ENCODE measurements at places on chromosomes 6 and 20.

DNA sequence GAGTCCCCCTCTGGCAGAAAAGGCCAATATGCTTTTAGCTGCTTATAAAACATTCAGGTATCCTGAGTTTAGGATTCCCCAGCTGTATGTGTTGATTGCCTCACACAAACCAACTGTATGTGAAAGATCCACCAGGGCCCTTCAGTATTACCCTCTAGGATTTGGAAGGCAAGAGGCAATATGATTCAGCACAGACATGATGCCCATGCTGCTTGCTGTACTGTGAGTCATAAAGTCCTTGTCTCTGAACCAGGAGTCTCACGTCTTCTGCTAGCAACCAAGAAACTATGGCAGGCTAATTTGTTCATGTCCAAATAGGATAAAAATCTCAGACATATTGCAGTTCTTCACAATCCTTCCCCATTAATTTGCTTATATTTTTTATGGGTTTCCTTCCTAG lies 789.2 kb upstream of the SLC35B3 start:
- DNase-seq = no peak

DNA sequence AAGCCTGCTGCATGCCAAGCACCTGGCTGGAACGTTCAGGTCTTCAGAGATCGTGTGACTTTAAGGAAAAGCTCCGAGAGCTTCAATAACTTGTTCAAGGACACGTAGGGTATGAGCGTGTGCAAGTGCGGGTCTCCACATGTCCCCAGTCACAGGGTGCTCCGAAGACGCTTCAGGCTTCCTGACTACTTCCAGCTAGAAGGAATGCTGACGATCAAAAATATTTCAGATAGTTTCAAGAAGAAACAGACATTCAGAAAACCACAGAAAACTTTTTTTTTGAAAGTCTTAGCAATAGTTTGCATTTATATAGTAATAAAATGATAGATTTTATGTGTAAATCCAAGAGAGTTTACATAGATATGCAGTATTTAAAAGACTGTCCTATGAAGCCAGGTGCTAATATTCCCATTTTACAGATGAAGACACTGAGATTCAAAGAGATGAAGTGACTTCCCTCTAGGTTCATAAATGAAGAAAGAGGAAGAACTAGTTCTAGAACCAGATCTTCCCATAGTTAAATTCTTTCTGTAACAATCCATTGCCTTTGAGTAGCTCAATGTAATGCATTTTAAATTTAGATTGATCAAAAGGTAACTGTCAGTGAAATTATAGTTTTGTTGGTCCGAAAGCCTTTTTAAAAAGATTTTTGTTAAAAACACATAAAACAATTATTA lies 247.6 kb downstream of the MYLK4 start:
- DNase-seq = no peak

DNA sequence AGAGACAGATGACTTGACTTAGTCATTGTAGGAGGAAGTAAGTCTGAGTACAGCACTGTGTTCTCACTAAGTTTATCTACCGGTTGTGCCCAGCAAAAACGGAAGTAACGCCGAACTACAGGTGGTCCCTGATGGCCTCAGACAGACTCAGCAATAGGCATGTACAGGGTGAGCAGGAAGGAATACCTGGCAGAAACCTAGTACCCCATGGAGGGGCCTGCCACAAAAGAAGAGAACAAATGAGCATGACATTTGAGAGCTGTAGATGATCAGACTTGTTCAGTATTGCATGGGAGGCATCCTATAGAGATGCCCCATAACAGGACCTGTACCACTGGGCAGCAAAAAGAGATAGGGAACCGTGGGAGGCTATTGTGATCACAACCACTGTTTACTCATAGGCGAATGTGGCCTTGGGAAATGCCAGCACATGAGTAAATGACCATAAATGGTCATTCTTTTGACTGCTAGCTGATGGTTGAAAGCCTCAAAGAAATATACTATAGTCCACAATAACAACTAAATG lies 106.4 kb upstream of the TAB2 start:
- DNase-seq = no peak

GRCh38 chr6:165732696-165733488 lies 69.9 kb upstream of the PDE10A start:
- DNase-seq = no peak

GRCh38 chr20:3141757-3142156 lies 17.9 kb downstream of the FASTKD5 start:
- no peak for DNase-seq

GRCh38 chr20:32132911-32133549 lies 23.5 kb downstream of the TM9SF4 start:
- no peak for DNase-seq

DNA sequence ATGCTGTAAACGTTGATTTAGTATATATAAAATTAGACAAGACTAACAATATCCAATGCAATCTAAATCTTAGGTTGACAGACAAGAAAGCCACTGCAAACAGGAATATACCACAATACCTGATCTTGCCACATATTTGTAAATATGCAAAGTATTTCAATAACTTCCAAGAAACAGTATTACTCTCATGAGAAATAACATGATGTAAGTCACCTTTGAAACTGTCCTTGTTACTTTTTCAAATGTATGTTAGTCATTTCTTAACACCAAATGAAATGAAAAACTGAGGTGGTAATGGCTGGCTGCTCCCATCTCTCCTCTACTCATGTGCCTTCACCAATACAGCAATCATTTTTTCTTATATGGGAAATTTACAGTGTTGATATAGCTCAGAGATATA lies 118.7 kb downstream of the ATG5 start:
- no peak for DNase-seq

DNA sequence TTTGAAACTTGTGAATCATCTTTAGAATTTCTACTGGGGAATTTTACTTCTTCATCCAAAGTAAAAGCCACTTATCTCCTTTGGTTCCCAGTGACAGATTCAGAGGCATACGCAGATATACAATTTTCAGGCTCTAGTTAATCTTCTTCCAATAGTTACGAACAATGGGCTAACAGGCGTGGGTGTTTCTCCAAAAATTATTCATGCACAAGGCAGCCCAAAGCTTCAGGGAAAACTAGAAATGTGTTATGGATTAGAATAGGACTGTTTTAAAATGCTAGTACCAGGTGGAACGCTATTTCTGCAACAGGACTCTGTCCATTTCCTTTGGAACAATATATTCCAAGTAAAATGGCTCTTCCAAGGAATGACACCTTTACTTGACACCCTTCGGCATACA lies 102.2 kb downstream of the ZNF217 start:
- no peak for DNase-seq

All from activated T-cell treated with anti-CD3 and anti-CD28 coated beads for 4 hours (primary cell).